ENCODE measurements at places on chromosomes 12 and 14. TPM values are rescaled to one million over a fixed set of nuclear protein-coding genes. Genes with fewer than 3 reads are reported as not detected.

- H3K27ac ChIP-seq, result no peak overlapping the region
- DNase-seq, result peak; percentile 22
- H3K4me3 ChIP-seq, result no peak overlapping the region
- H3K4me1 ChIP-seq, result peaks cover 10% of the 10 kb centered on the region
- H3K27me3 ChIP-seq, result no peaks in the 10 kb centered on the region
- no peaks in the 10 kb centered on the region for H3K36me3 ChIP-seq
Measured at GRCh38 chr14:100533656-100534485, 53.3 kb downstream of the BEGAIN start.

- H3K27ac ChIP-seq, result no peak overlapping the region
- no peaks in the 10 kb centered on the region for H3K27me3 ChIP-seq
- no peaks in the 10 kb centered on the region for H3K4me1 ChIP-seq
- DNase-seq, result peak; percentile 87
Measured at GRCh38 chr12:52327052-52327829, 6.0 kb upstream of the KRT83 start.

DNA sequence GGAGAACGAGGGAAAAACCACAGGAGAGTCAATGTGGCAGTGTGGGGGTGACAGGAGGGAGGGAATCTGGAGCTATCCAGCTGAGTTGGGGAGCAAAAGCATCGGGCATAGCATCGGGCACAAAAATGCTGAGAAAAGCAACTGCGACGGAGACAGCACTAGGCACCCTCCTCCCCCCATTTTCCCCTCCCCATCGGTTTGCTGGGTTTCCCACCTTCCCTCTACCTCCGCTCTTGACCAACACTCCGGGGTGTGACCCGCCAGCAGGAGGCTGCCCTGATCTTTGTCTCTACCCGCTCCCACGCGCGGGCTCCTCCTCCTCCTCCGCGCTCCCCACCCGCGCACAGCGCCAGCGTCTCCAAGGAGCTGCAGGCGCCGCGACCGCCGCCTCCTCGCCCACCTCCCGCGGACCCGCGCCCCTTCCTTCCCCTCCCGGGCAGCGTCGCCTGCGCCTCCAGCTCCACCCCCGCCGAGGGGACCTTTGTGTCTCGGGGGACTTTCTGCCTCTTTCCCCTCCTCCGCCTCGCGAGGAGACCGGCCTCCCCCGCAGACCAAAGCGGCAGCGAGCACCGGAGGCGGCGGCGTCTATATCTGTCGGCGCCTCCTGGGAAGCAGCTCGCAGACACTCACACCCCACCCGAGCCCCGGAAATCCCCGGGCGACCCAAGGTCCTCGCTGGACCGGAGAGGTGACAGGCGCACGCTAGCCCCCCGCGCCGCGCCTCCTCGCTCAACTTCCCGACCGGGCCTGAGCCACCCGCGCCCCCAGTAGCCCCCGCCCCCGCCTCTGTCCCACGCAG lies 920 bp downstream of the CDK17 start:
- peak overlapping the region; percentile 94 for H3K4me3 ChIP-seq
- no peaks in the 10 kb centered on the region for H3K27me3 ChIP-seq
- H3K4me1 ChIP-seq, result peaks cover 43% of the 10 kb centered on the region
- no peaks in the 10 kb centered on the region for H3K36me3 ChIP-seq
- peak overlapping the region; percentile 100 for H3K27ac ChIP-seq
- DNase-seq, result peak; percentile 79

DNA sequence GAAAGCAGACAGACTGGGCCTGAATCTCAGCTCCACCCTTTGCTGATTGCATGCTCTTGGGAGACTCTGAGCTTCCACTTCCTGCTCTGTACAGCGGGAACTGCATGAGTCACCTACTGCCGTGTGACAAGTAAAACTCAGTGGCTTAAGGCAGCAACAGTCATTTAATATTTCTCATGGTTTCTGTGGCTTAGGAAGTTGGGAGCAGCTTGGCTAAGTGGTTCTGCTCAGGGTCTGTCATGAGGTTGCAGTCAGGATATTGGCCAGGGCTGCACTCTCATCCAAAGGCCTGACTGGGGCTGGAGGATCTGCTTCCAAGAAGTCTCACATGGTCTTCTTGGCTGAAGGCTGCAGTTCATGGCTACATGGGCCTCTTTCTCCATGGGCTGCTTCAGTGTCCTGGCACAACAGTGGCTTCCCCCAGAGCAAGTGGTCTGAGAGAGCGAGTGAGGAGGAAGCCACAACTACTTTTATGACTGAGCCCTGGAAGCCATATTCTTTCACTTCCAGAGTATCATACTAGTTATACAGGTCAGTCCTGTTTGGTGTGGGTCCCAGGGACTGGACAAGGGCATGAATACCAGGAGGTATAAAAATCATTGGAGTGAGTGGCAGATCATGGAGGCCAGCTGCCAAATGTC lies 49.7 kb downstream of the FAM222A start:
- no peaks in the 10 kb centered on the region for H3K36me3 ChIP-seq
- H3K4me1 ChIP-seq, result no peaks in the 10 kb centered on the region
- no peak overlapping the region for H3K4me3 ChIP-seq
- no peaks in the 10 kb centered on the region for H3K27me3 ChIP-seq
- no peak overlapping the region for H3K27ac ChIP-seq
- DNase-seq, result peak; percentile 22

DNA sequence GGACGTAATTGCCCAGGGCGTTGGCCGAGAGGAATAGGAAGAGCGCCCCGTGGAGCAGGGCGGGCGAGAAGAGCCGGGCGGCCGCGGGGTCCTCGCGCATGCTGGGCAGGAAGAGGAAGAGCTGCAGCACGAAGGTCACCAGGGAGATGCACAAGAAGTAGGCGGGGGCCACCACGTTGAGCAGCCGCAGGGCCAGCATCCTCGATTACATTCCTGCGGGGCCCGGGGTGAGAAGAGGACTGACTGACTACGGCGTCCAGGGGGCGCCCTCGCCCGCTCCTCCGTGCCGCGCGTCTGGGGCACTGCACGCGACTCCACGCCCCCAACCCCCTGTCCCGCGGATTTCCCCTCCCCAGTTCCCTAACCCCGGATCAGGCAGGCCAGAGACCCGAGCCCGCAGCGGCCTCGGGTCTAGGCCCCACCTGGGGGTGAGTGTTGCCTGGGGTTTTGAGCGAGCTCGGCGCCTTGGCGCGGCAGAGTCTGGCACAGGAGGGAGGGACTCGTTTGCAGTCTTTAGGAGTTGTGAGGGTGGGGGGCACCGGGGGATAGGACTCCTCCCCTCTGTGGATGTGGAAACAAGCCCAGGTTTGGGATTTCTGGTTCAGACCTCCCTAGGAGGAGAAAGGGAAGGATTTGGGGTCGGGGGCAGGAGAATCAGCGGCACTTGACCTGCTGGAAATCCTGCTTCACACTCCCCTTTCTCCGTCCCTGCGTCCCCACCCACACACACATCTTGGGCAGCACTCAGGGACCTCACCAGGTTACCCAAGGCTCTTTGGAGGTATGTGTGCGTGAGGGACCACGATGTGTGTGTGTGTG lies 1.8 kb downstream of the ZDHHC22 start:
- DNase-seq, result peak; percentile 22
- no peaks in the 10 kb centered on the region for H3K36me3 ChIP-seq
- H3K27me3 ChIP-seq, result peaks cover 98% of the 10 kb centered on the region
- no peak overlapping the region for H3K27ac ChIP-seq

DNA sequence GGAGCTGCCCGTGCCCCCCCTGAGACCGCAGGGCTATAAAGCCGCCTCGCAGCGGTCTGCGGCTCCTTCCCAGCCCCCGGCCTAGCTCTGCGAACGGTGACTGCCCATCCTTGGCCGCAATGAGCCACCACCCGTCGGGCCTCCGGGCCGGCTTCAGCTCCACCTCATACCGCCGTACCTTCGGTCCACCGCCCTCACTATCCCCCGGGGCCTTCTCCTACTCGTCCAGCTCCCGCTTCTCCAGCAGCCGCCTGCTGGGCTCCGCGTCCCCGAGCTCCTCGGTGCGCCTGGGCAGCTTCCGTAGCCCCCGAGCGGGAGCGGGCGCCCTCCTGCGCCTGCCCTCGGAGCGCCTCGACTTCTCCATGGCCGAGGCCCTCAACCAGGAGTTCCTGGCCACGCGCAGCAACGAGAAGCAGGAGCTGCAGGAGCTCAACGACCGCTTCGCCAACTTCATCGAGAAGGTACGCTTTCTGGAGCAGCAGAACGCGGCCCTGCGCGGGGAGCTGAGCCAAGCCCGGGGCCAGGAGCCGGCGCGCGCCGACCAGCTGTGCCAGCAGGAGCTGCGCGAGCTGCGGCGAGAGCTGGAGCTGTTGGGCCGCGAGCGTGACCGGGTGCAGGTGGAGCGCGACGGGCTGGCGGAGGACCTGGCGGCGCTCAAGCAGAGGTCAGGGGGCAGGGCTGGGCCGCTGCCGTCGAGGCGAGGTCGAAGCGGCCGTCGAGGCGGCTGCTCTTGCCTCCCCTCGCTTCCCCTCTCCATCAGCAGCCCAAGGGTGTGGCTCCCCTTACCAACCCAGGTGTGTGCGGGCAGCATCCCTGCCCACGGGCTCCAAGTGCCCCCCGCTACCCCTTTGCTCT lies at the start of gene PRPH:
PRPH (plus strand) TSS at position 66 of the 855 bp plus-strand sequence; CDS start at position 120, 54 bp downstream.
- H3K4me1 ChIP-seq, result peaks cover 12% of the 10 kb centered on the region
- H3K27me3 ChIP-seq, result peaks cover 66% of the 10 kb centered on the region
- H3K36me3 ChIP-seq, result no peaks in the 10 kb centered on the region
- no peak within 1 kb of the TSS for H3K4me3 ChIP-seq
- DNase-seq, result no peak
- H3K27ac ChIP-seq, result no peak within 1 kb of the TSS

DNA sequence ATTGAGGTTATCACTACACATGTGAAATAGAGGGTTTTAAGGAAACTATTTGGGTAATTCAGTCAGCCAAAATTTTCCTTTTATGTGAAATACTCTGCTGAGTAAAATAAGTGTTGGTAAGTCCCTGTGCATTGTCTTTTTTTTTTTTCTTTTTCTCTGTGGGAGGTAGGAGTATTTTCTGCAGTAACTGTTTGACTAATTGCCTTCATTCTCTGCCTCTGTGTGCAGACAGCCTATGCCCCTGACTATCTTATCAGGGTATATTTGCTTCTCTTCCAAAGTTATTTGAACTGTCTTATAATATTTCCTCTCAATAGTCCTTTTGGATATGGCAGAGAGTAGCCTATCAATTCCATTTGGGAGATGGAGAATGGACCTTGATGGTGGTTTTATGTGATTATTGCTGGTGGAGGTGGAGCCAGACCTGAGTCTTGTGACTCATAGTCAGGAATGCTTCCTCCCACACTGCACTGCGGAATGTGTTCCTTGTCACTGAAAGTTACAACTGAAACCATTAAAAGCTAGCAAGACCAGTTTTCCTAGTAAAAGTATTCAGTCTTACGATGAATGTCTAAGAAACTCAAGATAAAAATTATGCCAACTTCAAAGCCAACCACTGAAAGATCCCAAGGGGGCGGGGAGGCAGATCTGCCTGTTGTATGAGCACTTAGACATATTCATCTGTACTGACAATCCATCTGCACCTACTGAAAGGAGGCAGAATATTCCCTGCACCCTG lies 40.9 kb upstream of the STXBP6 start:
- peak overlapping the region; percentile 56 for H3K27ac ChIP-seq
- DNase-seq, result peak; percentile 43
- no peaks in the 10 kb centered on the region for H3K4me1 ChIP-seq
- H3K36me3 ChIP-seq, result no peaks in the 10 kb centered on the region
- H3K4me3 ChIP-seq, result no peak overlapping the region
- no peaks in the 10 kb centered on the region for H3K27me3 ChIP-seq

GRCh38 chr14:24940213-24940783 lies 109.6 kb downstream of the STXBP6 start:
- H3K4me1 ChIP-seq, result peaks cover 6% of the 10 kb centered on the region
- no peaks in the 10 kb centered on the region for H3K27me3 ChIP-seq

DNA sequence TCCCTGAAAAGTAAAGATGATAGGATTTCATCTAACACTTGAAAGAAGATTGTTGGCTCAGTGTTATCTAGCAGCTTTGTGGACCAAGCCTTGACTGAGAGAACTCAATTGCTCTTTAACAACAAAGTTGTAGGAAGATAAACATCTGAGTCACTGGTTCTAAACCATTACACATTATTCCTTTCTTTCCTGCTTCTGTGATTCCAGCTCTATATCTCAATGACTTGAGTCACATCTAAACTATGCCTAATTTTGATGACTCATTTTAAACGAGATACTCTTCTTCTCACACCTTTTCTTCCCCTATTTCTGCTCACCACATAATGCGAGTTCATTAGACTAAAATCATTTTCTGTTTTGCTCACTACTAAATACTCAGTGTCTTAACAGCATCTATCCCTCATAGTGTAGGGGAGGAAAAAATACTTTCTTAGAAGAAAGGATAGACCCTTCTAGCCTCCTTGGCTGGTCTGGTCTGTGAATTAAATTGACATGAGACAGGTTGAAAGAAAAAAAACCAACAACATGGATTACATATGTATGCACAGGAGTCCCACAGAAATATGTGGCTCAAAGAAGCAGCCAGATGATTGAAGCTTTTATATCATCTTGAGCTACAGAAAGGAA lies 201.4 kb downstream of the C12orf50 start:
- H3K27me3 ChIP-seq, result no peaks in the 10 kb centered on the region
- H3K36me3 ChIP-seq, result no peaks in the 10 kb centered on the region
- no peaks in the 10 kb centered on the region for H3K4me1 ChIP-seq
- no peak overlapping the region for H3K27ac ChIP-seq
- DNase-seq, result no peak

DNA sequence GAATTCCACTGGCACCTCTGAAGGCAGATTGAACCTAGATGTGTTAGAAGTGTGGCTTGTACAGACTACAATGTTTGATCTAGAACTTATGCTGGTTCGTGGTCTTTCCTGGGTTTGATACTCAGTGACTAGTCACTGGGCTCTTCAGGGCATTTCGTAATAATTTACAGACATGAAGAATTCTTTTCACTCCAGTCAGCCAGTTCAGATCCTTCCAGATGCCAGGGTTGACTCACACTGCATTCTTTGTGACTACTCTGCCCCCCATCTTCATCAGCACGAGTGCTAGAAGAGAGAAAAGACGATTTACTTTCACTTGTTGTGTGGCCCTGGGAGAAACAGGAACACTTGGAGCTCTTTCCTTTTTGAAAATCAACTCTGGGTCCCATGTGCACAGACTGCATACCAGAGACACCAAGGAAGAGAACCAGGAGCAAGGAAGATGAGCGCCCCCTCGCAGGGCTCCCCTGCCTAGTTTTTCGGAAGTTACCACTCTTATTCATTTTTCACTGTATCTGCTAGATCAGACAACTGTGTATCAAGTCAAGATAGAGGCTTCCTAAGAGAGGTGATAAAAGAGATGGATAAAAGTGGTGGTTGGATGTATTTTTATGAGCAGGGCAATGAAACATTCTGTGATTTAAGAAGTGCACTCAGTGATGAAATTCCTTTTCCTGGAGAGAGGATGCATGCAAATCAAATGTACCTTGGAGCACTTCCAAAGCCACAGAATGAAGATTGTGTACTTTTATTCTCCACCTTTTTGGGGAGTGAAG lies 33.5 kb upstream of the EVL start:
- H3K4me3 ChIP-seq, result peak overlapping the region; percentile 11
- H3K36me3 ChIP-seq, result no peaks in the 10 kb centered on the region
- DNase-seq, result peak; percentile 24
- H3K27ac ChIP-seq, result peak overlapping the region; percentile 77

Gene TAS2R30
- 23.2 TPM for total RNA-seq

Gene ACOT4
- total RNA-seq, result not detected

Gene PRPH
- total RNA-seq, result 18.7 TPM

Gene NYNRIN
- 2.6 TPM for total RNA-seq

Gene MYH6
- not detected for total RNA-seq

Gene MORN3
- total RNA-seq, result not detected

Gene PGF
- total RNA-seq, result 10.1 TPM

Gene SSPN
- 12.7 TPM for total RNA-seq

Data from transverse colon (tissue), 4 donors.